ENCODE measurements at places on chromosomes 2 and 18.

GRCh38 chr18:32930695-32931301, 158.0 kb upstream of the KLHL14 start:
- peak; percentile 80 for DNase-seq

DNA sequence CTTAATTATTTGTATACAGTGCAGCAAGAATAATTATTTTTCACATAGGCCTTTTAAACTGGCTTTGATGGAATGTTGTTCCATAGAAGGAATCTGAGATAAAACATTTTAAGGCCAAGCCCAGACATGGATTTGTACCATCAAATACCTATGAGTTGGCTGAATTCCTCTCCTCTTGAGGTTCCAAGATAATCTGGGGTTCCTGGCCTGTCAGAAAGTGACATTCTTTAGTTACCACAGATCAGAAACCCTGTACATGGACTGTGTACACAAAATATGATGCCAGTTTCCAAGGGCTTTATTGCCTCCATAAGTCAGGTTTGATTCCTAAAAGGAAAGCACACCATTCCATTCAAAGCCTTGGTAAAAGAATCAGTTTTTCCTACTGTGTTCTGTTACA, 1256.7 kb upstream of the NRXN1 start:
- peak; percentile 31 for DNase-seq

DNA sequence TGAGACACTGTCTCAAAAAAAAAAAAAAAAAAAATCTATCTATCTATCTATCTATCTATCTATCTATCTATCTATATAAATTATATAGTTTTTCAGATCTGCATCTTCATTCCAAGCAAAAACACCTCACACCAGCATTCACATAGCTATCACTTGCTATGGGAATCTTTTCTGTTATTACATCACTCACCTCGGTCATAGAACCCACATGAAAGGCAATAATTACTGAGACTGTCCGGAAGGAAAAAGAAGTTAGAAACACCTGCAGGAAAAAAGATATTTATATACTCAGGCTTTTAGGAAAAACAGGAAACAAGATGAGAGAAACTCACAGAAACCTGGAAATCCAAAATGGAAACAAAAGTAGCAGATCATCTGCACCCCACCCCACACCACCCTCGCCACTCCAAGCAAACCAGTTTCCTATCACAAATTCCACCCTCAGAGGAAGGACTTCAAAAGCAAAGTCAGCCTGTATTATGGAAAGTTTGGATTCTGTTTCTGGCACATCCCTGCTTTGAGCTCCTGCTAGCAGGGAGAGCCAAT, 21.9 kb upstream of the CCDC141 start:
- no peak for DNase-seq

GRCh38 chr2:69995511-69995910, 34.1 kb upstream of the ASPRV1 start:
- DNase-seq = no peak

GRCh38 chr2:23230885-23231284, 154.1 kb upstream of the KLHL29 start:
- DNase-seq = no peak

- no peak for DNase-seq
Measured at GRCh38 chr2:194769030-194769429, 888.0 kb upstream of the SLC39A10 start.

All from choroid plexus epithelial cell (primary cell).